ENCODE measurements at places on chromosomes 2 and 18. TPM values are rescaled to one million over a fixed set of nuclear protein-coding genes. Genes with fewer than 3 reads are reported as not detected.

Gene FSHR
- total RNA-seq, result 0.47 TPM

- no peak overlapping the region for H3K4me3 ChIP-seq
- no peaks in the 10 kb centered on the region for H3K36me3 ChIP-seq
- no peak for DNase-seq
- no peaks in the 10 kb centered on the region for H3K4me1 ChIP-seq
- peak overlapping the region; percentile 12 for H3K27ac ChIP-seq
- no peaks in the 10 kb centered on the region for H3K27me3 ChIP-seq
Observed at GRCh38 chr2:23042216-23042906, 342.6 kb upstream of the KLHL29 start.

DNA sequence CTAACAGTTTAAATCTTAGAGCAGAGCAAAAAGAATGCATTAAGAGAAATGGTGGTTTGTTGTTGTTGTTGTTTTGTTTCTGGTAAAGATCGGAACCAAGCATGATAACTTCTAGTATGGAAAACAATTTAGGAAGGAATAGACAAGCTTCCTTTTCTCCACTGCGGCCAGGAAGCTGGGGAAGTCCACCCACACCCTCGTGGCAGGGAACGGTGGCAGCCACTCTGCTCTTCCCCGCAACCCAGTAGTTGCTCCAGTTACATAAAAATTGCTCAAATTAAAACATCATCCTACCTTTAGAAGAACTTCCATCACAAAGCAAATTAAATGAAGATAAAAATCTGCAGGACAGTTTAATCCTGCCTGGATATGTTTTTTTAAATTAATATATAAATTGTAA, 113.0 kb downstream of the RBMS1 start:
- H3K27me3 ChIP-seq, result no peaks in the 10 kb centered on the region
- H3K27ac ChIP-seq, result peak overlapping the region; percentile 56
- peaks cover 78% of the 10 kb centered on the region for H3K4me1 ChIP-seq
- peak overlapping the region; percentile 18 for H3K4me3 ChIP-seq
- H3K36me3 ChIP-seq, result no peaks in the 10 kb centered on the region

GRCh38 chr2:233443511-233444183, 89.4 kb downstream of the DGKD start:
- no peaks in the 10 kb centered on the region for H3K4me1 ChIP-seq
- DNase-seq, result peak; percentile 84
- H3K36me3 ChIP-seq, result no peaks in the 10 kb centered on the region
- no peak overlapping the region for H3K4me3 ChIP-seq
- peak overlapping the region; percentile 17 for H3K27ac ChIP-seq
- H3K27me3 ChIP-seq, result no peaks in the 10 kb centered on the region

Gene ABHD1
- total RNA-seq, result 2.0 TPM

Gene AMER3
- not detected for total RNA-seq

DNA sequence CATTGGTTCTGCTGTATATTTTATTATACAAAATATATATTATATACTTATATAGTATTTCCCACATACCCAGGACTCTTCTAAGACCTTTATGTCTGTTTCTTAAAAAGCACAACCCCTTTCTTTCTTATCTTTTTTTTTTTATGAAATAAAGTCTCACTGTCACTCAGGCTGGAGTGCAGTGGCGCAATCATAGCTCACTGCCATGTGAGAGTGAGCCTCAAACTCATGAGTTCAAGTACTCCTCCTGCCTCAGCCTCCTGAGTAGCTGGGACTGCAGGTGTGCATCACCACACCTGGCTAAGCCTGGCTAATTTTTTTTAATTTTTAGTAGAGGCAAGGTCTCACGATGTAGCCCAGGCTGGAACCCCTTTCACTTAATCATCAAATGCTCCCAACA, 72.3 kb downstream of the CLHC1 start:
- H3K4me1 ChIP-seq, result peaks cover 46% of the 10 kb centered on the region
- no peak for DNase-seq
- no peak overlapping the region for H3K27ac ChIP-seq

Gene TMEM247
- total RNA-seq, result not detected

Gene ZNF519
- 3.0 TPM for total RNA-seq

GRCh38 chr18:8142131-8142711, 467.0 kb upstream of the RAB12 start:
- peak overlapping the region; percentile 86 for H3K27ac ChIP-seq
- H3K36me3 ChIP-seq, result no peaks in the 10 kb centered on the region
- no peak overlapping the region for H3K4me3 ChIP-seq
- peaks cover 59% of the 10 kb centered on the region for H3K4me1 ChIP-seq
- peak; percentile 21 for DNase-seq

- DNase-seq, result no peak
- H3K27me3 ChIP-seq, result no peaks in the 10 kb centered on the region
- no peak overlapping the region for H3K27ac ChIP-seq
- no peaks in the 10 kb centered on the region for H3K4me1 ChIP-seq
Observed at GRCh38 chr2:72972352-72973136, 55.2 kb downstream of the EMX1 start.

DNA sequence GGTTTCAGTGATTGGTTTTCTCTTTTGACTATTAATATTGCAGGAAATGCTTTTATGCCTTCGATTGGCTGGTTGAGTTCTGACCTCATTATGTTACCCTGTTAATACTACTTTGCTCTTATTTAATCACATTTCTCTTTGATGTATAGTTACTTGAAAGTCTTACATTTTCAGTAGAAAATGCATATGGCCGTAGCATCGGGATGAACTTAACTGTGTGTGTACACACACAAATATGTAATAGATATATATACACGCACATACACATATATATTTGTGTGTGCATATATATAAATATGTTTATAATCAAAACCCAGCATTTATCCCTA, 1.6 kb downstream of the EPC2 start:
- peaks cover 63% of the 10 kb centered on the region for H3K4me1 ChIP-seq
- DNase-seq, result no peak
- H3K36me3 ChIP-seq, result no peaks in the 10 kb centered on the region
- no peaks in the 10 kb centered on the region for H3K27me3 ChIP-seq
- peak overlapping the region; percentile 97 for H3K4me3 ChIP-seq

DNA sequence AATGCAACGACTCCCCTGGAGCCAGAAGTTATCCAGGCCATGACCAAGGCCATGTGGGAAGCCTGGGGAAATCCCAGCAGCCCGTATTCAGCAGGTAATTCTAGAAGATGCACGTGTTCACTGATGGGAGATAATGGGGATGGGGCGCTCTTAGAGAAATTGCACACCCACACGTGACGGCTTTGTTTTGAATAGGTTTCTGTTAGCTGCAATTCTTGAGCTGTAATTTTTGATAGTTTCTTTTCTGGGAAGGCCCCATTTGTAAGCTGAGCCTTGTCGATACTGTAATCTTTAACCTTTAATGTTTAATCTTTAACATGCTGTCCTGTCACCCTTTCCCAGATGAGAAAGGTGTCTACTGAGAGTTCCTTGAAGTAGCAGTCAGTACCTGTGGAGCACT, 3.6 kb downstream of the SCLY start:
- H3K27me3 ChIP-seq, result no peaks in the 10 kb centered on the region
- no peak for DNase-seq
- no peak overlapping the region for H3K27ac ChIP-seq

DNA sequence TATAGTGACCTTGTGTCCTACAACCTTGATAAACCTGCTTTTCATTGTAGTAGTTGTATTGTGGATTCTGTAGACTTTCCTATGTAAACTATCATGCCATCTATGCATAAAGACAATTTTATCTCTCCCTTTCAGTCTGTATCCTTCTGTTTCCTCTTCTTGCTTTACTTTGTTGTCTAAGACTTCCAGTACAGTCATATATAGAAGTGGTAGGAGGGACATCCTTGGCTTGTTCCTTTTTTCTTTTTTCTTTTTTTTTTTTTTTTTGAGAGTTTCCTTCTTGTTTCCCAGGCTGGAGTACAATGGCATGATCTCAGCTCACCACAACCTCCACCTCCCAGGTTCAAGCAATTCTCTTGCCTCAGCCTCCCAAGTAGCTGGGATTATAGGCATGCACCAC, 39.7 kb downstream of the UBE2F start:
- peaks cover 12% of the 10 kb centered on the region for H3K36me3 ChIP-seq
- H3K27ac ChIP-seq, result no peak overlapping the region
- no peak overlapping the region for H3K4me3 ChIP-seq
- no peaks in the 10 kb centered on the region for H3K4me1 ChIP-seq
- no peaks in the 10 kb centered on the region for H3K27me3 ChIP-seq

Gene KHK
- total RNA-seq, result 0.32 TPM

DNA sequence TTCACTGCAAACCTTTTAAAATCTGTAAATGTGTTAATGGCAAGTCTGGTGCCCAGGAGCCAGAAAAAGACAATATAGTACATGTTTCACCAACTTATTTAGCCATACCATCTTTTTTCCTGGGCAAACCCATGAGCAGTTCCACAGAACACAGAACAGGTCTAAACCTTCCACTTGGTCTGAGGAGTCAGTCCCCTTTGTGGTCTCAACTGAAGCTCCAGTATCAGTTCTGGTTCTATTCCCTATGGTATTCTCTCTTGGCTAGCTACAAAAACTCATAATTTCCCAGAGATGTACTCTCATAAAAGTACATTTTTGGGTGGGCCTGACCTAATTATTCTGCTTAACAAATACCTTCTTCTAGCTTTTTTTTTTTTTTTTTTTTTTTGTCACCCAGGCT, 31.2 kb downstream of the STK17B start:
- H3K27me3 ChIP-seq, result no peaks in the 10 kb centered on the region
- H3K27ac ChIP-seq, result no peak overlapping the region
- peaks cover 25% of the 10 kb centered on the region for H3K36me3 ChIP-seq
- no peak overlapping the region for H3K4me3 ChIP-seq
- no peaks in the 10 kb centered on the region for H3K4me1 ChIP-seq

All from heart right ventricle (tissue), 16 donors.